ENCODE measurements at places on chromosomes 11 and 22. TPM values are rescaled to one million over a fixed set of nuclear protein-coding genes. Genes with fewer than 3 reads are reported as not detected.

The AGBL2 gene
- 2.7 TPM for total RNA-seq

- DNase-seq: no peak
These were observed at the start of gene UFD1 for GRCh38 chr22:19478901-19479354. TSS of gene UFD1 (minus strand) at chr22:19479193. CDS start at chr22:19479085, 108 bp downstream.

GRCh38 chr11:60347084-60347797, 20.2 kb downstream of the MS4A6E start:
- DNase-seq: no peak

The GGTLC2 gene
- not detected for total RNA-seq

GRCh38 chr11:35285471-35285870, 133.9 kb downstream of the SLC1A2 start:
- no peak for DNase-seq

The TSKU gene
- total RNA-seq: 2.9 TPM

DNA sequence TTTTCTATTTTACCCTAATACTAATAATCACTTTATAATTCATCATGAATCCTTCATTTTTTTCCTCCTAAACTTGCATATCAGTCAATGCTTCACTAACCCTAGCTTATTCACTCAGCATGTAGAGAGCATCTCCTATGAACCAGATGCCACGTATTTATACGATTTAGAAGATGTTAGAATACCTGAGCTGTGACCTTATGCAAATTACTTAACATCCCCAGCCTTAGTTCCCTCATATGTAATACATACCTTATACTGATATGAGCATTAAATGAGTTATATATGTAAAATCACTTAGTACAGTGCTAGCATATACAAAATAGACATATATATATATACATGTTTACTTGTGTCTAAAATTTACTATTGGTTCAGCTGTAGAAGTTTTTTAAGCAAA, 9.0 kb downstream of the FAM76B start:
- DNase-seq: no peak

The CADM1 gene
- 26.3 TPM for total RNA-seq

DNA sequence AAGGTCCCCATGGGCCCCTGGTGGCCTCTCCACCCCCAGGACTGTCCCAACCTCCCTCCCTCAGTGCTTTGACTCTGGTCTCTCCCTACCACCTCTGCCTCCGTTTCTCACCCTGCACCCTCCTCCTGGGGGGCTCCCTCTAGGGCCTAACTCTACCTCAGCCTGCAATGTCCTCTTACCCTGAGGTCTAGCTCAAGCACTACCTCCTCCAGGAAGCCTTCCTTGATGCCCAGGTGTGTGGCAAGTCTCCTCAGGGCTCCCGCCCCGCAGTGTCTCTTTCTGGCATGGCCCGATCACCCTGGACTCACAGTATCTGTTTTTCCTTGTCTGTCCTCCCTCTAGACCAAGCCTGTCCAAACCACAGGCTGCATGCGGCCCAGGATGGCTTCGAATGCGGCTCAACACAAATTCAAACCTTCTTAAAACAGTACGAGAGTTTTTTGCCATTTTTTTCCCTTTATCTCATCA, 90.8 kb downstream of the PHF21B start:
- DNase-seq: no peak

DNA sequence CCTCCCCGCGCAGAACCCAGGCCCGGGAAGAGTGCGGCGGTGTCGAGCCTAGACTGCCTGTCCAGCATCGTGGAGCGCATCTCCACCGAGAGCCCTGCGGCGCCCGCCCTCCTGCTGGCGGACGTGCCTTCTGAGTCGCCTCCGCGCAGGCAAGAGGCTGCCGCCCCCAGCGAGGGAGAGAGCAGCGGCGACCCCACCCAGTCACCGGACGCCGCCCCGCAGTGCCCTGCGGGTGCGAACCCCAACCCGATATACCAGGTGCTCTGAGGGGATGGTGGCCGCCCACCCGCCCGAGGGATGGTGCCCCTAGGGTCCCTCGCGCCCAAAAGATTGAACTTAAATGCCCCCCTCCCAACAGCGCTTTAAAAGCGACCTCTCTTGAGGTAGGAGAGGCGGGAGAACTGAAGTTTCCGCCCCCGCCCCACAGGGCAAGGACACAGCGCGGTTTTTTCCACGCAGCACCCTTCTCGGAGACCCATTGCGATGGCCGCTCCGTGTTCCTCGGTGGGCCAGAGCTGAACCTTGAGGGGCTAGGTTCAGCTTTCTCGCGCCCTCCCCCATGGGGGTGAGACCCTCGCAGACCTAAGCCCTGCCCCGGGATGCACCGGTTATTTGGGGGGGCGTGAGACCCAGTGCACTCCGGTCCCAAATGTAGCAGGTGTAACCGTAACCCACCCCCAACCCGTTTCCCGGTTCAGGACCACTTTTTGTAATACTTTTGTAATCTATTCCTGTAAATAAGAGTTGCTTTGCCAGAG, 2.0 kb downstream of the MYOD1 start:
- DNase-seq: no peak

DNA sequence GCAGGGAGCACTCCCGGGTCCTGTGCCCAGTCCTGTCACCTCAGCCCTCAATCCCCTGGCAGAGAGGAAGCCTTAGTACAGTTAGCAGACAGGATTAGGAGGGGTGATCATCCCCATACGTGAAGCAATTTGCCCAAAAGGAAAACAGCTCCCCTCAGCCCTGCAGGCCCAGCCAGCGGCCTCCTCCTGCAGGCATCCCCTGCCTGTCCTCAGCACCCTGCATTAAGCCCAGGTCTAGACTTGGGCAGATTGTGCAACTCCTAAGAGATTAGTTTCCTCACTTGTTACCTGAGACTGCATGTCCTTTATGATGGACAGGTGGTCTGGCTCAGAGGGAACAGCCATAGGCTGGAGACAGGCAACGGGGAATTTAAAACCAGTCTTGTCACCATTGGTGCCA, 95.5 kb upstream of the TMEM45B start:
- DNase-seq: no peak

GRCh38 chr11:69413015-69413801, 68.3 kb upstream of the LINC01488 start:
- DNase-seq: no peak

DNA sequence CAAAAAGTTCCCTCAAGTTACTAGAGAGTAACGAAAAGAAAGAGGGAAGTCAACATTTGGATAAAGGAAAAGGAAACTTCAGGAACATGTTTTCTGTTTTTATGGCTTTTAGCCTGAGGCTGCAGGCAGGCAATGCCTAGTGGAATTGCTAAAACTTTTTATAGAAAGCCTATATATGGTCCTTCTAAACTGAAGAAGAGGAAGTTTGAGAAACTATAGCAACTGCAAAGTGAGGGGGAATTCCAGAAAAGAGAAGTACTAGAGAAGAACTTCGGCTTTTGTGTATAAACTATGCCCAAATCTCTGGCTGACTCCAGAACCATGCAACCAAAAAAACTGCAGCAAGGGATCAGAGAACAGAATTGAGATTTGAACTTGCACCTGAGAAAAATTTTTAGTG, 74.3 kb upstream of the ARHGAP42 start:
- DNase-seq: no peak

DNA sequence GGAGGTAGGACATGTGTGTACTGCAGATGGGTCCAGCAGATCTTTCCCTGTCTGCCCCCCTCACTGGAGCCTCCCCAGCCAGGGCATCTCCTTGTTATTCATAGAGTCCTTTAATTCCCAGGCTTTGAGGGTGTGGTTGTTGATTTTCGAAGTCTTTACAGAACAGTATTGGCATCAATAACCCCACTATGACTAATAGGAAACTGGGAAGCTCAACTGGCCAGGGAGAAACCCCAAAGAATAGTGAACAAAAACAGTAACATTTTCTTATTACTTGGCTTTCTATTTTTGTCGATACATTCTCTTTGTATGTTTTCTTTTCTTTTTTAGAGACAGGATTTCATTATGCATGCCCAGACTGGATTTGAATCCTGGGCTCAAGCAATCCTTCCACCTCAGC, 57.9 kb downstream of the NF2 start:
- no peak for DNase-seq

DNA sequence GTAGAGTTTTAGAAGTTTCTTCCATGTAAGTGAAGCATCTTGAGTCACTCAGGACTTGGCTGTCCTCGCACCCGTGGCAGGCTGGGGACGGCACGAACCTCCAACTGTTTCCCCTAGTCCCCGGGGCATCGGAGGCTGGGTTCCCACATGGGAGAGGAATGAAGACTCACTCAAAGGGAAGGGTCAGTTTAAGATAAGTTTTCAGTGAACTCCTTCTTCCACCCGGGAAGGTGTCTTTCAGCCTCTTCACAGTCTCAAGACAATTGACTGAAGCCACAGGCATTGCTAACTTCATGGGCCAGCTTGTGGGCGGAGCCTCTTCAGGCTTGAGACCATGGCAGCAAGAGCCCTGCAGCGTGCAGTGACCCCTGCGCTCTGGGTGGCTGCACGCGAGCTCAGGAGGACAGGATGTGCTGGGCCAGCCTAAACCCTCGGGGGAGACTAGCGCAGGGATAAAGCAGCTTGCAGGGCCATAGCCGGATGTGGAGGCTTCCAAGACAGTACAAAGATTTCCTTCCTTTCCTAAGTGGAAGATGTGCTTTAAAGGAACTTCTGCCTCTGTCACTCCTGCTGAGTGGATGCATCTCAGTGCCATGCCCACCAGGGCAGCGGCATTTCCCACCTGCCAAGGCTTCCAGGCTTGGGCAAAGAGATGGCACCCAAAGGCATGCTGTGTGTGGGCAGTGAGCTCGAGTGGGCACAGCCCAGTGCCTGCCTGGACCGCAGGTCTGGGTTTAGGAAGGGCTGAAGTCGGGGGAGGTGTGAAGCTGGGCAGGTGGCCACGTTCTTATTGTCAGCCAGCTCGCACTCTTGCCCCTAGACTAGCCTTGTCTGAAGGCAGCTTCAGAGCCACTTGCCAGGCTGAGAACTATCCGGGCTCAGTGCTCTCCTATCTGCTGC, 32.9 kb downstream of the PPIL2 start:
- DNase-seq: no peak

DNA sequence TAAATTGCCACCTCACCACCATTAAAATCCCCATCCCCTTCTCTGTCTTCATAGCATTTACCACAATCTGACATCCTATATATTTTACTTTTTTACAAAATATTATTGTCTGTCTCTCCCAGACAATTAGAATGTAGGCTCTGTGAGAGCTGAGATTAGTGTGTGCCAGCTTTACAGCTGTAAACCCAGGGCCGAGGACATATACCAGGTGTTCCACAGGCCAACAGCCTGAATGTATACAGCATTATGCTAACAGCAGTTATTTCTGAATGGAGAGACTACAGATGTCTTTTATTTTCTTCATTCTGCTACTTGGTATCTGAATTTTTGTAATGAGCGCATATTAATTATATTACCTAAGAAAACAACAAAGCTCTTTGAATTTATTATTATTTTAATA, 36.7 kb downstream of the FZD4 start:
- DNase-seq: no peak

The SAMM50 gene
- total RNA-seq: 43.9 TPM

GRCh38 chr22:48270731-48271130, 1508.3 kb downstream of the TBC1D22A start:
- DNase-seq: no peak

The ACAD8 gene
- total RNA-seq: 17.5 TPM

The UBQLNL gene
- total RNA-seq: 0.09 TPM

The KDM4D gene
- 0.85 TPM for total RNA-seq

- DNase-seq: no peak
These were observed 3.4 kb downstream of the FADS3 start for GRCh38 chr11:61887839-61888494.

The FAM180B gene
- total RNA-seq: not detected

DNA sequence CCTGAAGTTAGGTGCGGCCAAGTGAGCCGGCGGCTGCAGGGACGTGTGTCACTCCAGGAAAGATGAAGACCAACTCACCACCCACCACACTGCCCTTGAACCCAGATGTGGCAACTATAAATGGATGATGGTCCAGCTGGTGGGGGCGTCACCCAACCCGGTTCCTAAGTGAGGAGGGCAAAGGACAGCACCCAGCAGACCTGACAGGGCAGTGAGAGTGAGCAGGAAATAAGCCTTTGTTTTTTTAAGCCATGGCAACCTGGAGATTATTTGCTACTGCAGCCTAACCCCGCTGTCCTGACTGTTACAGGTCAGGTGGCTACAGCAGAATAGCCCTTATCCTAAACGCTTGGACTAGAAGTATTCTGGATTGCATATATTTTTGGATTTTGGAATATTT, 228.9 kb downstream of the CTTN start:
- DNase-seq: no peak

The C22orf23 gene
- 0.09 TPM for total RNA-seq

The CCND1 gene
- 33.3 TPM for total RNA-seq

- no peak for DNase-seq
These were observed 73.1 kb downstream of the CDKN1C start for GRCh38 chr11:2812371-2812991.

DNA sequence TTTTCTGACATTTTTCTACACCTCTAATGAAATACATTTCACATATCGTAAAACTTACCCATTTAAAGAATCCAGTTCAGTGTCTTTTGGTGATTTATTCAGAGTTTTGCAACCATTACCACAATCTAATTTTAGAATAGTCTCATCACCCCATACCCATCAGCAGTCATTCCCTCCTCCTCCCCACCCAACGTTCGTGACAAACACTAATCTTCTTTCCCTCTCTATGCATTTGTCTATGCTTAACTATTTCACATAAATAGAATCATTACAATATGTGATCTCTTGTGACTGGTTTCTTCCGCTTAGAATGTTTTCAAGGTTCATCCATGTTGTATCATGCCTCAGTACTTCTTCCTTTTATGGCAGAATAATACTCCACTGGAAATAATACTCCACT, 9.5 kb downstream of the TTC28 start:
- no peak for DNase-seq

DNA sequence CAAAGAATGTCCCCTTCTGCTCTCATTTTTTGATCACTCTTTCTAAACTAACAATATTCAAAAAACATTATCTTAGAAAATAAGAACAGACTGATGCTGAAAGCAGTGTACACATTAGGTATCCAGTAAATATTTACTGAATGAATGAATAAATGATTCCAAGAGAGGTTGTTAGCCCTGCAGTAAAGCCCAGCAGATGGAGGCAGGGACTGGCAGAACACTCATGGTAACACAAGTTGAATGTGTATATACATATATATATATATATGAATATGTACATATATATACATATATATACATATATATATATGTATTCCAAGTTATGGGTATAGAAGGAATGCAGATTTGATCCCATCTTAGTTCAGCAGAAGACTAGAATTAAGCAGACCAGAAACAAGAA, 546.3 kb downstream of the RAB38 start:
- DNase-seq: no peak

DNA sequence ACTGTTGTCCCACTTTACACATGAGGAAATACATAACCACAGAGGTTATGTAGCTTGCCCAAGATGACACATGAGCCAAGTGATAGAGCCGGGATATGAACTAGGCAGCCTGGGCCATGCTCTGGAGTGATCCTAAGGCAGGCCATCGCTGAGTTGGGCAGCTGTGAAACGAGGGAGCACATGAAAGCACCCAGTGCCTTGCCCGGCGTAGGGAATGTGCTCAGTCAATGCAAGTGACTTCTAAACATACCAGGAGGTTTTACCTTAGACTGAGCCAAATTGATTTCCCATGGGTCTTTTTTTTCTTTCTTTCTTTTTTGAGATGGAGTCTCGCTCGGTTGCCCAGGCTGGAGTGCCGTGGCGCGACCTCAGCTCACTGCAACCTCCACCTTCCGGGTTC, 10.5 kb downstream of the GRIK4 start:
- no peak for DNase-seq
